ENCODE measurements at places on chromosomes 11 and 22. TPM values are rescaled to one million over a fixed set of nuclear protein-coding genes. Genes with fewer than 3 reads are reported as not detected.
A peak's percentile ranks its signal among the peaks of the same experiment; 100 is the strongest.

DNA sequence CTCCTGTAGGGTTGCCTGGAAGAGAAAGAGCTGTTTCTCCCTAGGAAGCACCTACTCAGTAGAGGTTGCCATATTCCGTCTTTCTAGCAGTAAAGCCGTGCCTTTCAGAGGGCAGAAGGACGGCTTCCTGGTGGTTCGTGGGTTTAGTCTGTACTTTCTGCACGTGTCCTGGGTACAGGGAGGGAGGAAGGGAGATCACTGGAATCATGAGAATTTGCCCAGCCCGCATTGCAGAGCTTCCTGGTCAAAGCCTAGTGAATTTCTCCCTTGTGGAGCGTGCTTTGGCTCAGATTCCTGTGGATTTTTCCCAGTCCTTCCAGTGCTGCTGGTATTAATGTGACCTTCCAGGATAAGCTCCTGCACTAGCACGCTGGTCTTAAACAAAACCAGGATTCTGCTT lies 44.9 kb downstream of the GRAMD1B start:
- H3K4me3 ChIP-seq, result no peak overlapping the region
- no peak for DNase-seq
- no peaks in the 10 kb centered on the region for H3K36me3 ChIP-seq
- H3K4me1 ChIP-seq, result peaks cover 2% of the 10 kb centered on the region

DNA sequence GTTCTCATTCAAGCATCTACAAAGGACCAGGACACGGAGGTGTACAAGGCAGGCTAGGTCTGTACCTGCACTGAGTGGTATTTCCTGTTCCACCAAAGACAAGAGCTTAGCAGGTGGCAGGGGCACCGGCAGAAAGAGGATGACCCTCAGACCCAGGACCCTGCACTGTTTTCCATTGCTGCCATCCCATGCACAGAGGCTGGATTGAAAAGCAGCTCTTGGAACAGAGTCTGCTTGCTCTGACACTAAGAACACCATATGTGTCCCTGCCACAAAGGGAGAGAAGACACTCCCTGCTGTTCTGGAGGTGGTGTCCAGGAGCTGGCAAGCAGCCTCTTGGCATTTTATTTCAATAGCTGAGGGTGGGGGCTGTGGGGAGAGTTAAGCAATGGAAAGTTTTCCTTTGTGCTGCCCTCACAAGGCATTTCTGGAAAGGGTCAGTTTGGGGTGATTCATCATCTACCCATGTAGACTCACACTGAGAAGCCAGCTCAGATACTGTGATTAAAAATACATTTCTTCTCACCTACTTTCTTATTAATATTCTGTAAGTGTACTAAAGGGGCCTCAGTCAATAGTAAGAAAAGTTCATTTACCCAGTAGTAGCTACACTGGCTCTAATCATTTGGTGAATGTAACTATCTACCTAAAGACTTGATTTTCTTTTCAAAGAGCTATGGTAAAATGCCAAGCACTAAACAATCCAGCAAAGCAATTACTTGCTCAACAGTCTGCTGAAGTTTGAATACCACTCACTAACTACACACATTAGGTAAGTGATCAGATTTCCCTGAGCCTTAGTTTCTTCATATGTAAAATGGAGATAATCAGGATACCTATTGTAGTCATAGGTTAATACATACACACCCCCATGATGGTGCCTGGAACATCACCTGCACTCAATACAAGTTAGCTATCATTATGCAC lies 55.2 kb downstream of the SLC1A2 start:
- H3K4me1 ChIP-seq, result peaks cover 4% of the 10 kb centered on the region
- H3K36me3 ChIP-seq, result peaks cover 4% of the 10 kb centered on the region
- H3K4me3 ChIP-seq, result no peak overlapping the region
- H3K27ac ChIP-seq, result no peak overlapping the region
- no peaks in the 10 kb centered on the region for H3K27me3 ChIP-seq

- DNase-seq, result no peak
- peaks cover 19% of the 10 kb centered on the region for H3K27me3 ChIP-seq
- no peak overlapping the region for H3K27ac ChIP-seq
- H3K4me3 ChIP-seq, result no peak overlapping the region
Measured at GRCh38 chr22:37100589-37101127, 8.9 kb downstream of the TMPRSS6 start.

Gene FZD4
- 2.0 TPM for total RNA-seq

- H3K36me3 ChIP-seq, result no peaks in the 10 kb centered on the region
- H3K4me3 ChIP-seq, result no peak overlapping the region
- peaks cover 14% of the 10 kb centered on the region for H3K4me1 ChIP-seq
- peak; percentile 91 for DNase-seq
- peaks cover 4% of the 10 kb centered on the region for H3K27me3 ChIP-seq
Measured at GRCh38 chr22:17830043-17830961, 56.0 kb upstream of the BID start.

Gene ADM2
- total RNA-seq, result 37.6 TPM

Gene YDJC
- total RNA-seq, result 10.3 TPM
